ENCODE measurements at places on chromosomes 12 and 14.

DNA sequence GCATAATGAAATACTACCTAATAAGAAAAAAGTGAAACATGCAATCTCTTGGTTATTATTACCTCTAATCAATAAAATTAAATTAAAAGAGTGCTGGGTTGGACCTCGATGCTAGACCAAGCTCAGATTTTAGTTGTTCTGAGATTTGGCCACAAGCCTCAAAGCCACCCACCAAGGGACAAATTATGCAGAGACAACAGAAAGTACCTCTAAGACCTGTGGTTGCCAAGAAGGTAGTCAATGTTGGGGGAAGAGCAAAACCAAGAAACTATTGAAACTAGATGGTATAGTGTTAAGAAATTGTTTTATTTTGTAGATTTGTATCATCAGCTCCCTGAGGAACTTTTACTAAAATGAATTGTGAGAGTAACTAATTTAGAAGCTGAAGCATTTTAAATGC is 43.8 kb upstream of the ARID2 start:
- no peak for DNase-seq

- DNase-seq, result no peak
These were observed 232.6 kb downstream of the EFCAB11 start for GRCh38 chr14:89721956-89722355.

- DNase-seq, result peak; percentile 66
These were observed 44.7 kb downstream of the CCDC88C start for GRCh38 chr14:91372671-91373495.

DNA sequence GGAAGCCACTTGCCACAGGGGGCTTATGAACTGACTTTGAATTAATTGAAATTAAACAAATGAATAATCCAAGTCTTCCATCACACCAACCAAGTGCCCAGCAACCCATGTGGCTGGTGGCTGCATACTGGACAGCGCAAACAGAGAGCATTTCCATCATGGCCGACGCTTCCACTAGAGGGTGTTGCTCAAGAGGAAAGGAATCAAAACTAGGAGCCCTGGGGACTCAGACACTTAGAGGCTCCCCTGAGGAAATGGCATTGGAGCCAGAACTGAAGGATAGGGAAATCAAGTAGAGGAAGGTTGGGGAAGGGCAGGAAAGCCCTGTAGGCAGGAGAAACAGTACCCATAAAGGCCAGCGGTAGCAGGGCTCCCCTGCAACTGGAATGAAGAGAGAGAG is 50.6 kb upstream of the NUAK1 start:
- DNase-seq, result no peak

- DNase-seq, result no peak
These were observed 7.0 kb upstream of the PPP1R1A start for GRCh38 chr12:54595471-54595870.

DNA sequence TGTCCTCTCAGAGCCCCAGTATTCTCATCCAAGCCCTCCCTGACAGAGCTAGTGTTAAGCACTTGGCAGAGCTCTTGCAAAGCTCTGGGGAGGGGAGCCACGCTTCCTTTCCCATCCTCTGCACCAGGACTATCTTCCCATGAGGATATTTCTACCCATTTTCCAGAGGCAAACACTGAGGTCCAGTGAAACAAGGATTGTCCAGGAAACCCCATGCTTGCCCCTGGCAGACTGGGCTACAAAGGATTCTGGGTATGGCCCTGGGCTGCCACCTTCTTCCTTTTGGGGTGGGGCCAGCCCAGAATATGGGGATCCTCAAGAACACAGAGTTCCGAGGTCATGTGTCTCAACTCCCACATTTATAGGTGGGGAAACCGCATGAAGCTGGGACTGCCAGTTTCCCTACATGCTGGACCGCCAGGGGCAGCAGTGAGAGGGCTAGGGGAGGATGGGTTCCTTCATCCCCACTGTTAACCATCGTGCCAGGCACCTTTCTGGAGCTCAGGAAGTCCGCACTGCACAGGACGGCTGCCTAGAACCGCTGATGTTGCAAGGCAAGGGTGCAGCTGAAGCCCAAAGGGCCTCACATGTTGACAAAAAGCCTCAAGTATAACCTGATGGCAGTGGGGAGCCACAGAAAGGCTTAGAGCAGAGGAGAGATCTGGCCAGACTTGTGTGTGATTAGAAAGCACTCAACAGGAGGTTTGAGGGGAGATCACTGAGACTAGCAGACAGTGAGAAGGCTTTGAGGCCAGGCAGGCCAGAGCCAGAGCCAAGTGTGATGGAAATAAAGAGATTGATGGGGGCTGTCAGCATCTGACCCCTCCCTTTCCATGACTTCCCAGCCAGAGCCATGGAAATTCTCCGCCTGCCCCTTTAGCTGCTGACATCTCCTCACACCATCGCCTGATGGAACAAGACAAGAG is 5.5 kb upstream of the CCDC85C start:
- DNase-seq, result no peak

DNA sequence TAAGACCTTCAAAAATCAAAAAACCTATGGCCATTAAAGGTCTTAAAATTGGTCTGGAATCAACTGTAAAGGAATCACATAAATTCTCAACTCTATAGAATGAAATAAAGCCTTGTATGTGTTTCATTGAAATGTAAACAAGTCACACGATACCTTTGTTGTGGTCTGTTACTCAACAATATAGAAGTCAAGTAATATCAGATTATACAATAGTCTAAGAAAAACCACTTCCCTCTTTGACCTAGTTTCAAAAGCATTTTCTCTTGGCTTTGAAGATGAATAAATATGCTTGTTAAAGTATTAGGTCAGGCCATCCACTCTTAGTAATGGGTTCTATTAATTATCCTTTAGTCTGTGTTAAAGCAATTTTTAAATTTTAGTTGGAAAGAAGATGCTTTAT is 79.8 kb upstream of the DIO2 start:
- DNase-seq, result no peak

DNA sequence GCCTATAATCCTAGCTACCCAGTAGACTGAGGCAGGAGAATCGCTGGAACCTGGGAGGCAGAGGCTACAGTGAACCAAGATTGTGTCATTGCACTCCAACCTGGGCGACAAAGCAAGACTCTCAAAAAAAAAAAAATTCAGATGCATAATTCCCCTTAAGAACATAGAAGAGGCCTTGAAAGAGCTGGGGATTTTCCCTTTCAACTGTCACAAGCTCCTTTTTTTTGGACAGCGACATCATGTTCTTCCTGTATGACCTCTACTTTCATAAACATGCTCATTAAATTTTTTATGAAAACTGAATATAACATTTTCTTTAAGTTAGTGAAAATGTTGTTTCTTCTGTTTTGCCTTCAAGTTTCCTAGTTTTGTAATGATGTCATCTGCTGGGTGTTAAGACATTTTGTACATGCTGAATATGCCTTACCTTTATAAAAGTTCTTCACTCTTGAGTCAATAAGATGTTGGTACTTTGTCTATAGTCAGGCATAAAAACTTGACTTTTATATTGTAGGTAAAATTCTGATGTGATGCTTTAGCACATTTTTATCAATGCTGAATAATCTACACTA is 76.0 kb downstream of the PTHLH start:
- no peak for DNase-seq

- DNase-seq, result no peak
These were observed 3.6 kb downstream of the LRRC74A start for GRCh38 chr14:76829650-76830421.

- DNase-seq, result no peak
These were observed 27.2 kb upstream of the VSX2 start for GRCh38 chr14:74211945-74212580.

GRCh38 chr12:114167431-114167830 is 201.3 kb upstream of the RBM19 start:
- no peak for DNase-seq

DNA sequence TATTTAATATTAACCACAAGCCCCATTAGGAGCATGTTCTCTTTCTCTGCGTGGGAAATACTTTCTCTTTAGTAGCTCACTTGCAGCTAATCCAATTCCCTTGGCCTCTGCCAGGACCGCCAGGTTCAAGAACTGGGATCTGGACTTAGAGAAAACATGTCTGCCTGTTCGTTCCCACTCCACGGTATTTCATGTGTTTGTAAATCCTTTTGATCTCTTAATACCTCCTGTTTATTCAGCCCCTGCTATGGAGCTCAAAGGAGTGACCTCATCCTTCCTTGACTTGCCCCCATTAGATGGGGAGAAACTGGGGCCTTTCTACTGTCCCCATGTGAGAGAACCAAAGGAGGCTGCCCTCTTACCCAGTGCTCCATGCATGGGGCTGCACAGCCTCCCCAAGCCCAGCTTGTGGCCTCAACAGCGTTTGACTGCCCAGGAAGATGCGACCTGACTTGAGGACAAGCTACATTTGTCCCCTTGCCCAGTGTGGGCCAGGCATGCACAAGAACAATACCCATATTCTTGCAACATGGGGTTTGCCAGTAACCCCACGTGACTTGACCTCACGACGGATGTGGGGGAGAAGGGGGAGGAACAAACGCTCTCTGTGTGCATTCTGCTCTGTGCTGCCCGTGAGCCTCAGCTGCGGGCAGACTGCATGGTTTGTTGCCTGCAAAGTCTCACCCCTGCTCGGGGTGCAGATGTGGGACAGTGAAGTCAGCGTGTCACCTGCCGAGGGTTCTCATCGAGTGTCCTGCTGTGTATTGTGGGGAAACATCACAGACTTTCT is 30.3 kb downstream of the CD9 start:
- no peak for DNase-seq

DNA sequence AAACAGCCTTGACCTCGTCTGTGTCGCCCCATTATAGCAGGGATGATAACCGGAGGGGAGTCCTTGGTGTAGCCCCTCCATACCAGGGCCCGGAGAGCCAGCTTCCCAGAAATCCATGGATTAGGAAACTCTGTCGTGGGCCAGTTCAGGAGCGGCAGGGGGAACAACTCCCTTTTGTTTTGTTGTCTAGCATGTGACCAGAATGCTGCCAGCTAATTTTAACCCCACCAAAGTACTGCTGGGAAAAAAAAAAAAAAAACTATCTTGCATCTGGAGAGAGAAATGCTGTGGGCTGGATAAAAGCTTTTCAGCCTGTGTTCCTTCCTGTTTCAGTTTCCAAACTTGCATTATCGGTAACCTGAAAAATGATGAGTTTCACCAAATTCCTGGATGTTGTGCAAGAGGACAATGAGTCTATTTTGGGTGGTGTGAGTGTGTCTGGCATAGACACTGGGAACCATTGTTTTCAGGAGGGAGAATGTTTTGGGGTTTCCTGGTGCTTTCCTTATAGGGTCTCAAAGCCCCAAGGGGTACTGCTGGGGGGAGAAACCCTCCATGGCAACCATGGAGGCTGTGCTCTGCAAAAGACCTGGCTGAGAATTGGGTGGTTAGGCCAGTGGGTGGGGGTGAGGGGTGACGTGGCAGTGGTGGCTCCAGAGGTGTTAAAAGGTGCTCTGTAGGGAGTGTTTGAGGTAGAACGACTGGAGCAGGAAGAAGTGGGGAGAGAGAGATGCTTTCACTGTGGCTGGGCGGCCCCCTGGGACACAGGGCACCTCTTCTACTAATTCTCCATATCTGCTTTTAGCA is 14.9 kb upstream of the IRF2BPL start:
- DNase-seq, result no peak

- no peak for DNase-seq
These were observed 116.9 kb downstream of the DUSP6 start for GRCh38 chr12:89235189-89235993.
